Fibroblast of skin of left quadriceps (primary cell): ENCODE measurements at places on chromosomes 3 and 15.

DNA sequence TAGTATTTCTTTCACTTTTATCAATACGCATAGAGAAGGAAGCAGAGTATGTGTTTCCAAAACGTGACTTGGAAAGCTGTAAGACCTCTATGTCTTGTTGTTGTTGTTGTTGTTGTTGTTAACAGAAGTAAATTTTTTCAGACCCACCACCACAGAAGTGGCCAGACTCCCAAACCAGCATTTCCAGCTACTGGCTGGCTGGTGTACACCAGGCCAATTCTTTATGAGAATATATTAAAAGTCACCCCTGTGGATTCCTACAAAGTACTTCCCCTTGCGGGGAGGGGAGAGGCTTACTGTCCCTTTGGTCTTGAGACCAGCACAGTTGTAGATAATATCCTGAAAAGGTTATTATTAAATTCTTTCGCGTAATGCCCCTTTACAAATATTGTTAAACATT lies 1.6 kb upstream of the FOXP1 start:
- DNase-seq = no peak

DNA sequence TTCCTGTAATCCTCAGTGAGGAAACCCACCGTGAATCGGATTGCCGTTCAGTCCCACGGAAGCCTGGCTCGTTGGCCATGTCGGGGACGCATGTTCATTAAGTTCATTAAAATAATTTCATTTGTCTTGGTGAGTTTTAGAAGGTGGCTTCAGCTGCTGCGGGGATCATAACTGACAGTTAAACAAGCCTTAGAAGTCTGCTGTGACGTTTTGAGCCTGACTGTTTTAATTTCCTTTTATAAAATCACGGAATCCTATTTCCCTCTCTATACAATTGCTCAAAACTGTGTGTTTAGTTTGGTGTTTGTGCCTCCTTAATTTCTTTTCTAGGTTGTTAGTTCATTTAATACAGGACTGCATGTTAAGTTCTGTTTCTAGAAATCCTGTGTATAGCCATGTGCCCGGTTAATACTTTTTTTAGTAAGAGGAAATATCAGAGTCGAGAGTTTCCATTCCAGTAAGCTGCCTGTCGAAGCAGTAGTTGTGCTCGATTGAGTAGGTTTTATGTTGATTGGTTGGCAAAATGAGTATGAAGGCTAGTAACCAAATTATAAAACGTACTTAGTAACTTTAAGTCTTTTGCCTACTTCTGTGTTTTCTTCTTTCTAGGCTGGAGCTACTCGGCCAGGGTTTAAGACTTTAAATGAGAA lies 705 bp downstream of the NIPA2 start:
- no peak for DNase-seq

GRCh38 chr3:43997788-43998369 lies 243.8 kb upstream of the TOPAZ1 start:
- DNase-seq = no peak

DNA sequence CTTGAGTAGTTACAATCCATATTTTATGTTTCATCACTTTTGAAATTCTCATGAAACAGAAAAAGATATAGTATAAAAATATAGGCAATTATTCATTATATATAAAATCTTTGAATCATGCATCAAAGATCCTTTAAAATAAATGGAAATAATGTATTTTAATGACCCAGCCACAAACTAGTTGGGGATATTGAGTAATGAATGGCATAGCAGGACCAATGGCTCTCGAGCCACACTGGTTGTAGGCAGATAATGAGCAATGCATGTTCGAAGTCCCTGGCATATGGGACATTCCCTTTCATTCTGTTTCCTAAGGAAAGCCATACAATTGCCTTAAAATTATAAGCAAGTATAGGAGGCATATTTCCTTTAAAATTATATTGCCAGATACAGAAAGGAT lies 107.4 kb upstream of the IL12A start:
- no peak for DNase-seq

GRCh38 chr3:127196466-127197299 lies 3.8 kb downstream of the PRR23E start:
- no peak for DNase-seq

- DNase-seq = no peak
Measured at GRCh38 chr3:12195231-12195630, 36.5 kb upstream of the TIMP4 start.

DNA sequence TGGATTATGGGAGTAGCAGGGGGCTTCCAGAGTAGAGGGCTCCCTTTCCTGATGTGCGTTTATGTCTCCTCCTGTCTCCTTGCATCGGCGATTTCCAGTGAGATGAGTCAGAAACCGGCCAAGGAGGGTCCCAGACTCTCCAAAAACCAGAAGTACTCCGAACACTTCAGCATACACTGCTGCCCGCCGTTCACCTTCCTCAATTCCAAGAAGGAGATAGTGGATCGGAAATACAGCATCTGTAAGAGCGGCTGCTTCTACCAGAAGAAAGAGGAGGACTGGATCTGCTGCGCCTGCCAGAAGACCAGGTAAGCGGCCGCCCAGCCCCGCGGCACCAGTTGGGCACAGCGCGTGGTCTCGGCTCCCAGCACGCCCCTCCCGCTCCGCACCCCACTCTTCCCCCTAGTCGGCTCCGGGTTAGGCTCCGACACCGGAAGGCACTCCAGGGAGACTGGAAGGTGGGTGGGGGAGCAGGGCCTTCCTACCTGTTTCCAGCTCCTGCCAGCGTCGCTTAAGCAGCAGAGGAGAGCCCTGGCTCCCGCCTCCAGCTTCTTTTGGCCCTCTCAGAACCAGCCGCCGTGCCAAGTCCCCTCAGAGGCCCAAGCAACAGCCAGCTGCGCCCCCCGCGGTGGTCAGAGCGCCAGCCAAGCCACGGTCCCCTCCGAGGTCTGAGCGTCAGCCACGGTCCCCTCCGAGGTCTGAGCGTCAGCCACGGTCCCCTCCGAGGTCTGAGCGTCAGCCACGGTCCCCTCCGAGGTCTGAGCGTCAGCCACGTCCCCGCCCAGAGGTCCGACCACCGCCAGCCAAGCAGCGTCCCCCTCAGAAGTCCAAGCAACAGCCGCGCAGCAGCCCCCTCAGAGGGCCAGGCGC lies 34.7 kb downstream of the MOBP start:
- DNase-seq = no peak

- peak; percentile 25 for DNase-seq
Measured at GRCh38 chr3:13452490-13453335, 27.4 kb upstream of the HDAC11 start.

- no peak for DNase-seq
Measured at GRCh38 chr3:113516115-113516505, 1.2 kb upstream of the SPICE1 start.

DNA sequence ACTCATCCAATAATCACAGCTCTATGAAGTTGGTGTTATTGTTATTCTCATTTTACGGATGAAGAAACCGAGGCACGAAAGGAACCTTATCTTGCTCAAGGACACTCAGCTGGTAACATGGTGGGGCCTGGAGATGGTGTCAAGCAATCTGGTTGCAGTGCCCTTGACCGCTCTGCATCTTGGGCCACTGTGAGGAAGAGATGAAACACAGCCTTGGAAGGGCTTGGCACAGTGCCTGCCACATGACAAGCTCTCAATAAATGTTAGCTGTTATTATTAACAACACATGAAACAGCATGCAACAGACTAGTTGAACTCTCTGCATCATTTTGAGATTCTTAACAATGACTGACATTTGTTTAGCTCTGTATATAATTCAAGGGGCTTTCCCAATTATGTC lies 10.1 kb upstream of the ITGA11 start:
- no peak for DNase-seq

GRCh38 chr15:57537072-57537471 lies 54.6 kb upstream of the MYZAP start:
- no peak for DNase-seq

DNA sequence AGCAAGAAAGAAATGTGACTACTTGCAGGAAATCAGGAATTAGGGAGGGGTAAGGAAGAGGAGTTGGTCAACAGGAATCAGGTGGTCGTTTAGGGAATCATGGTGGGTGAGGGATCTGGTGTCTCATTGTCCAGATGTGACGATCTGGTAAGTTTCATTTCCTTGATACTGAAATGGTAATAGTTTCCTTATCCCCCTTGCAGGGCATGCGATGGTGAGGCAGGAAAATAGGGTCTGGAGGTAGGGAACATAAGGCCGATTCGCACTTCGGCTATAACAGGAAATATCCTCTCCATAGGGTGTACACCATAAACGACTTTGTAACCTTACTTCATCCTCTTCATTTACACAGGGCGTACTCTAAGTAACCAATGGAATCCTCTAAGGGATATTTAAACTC lies 574 bp upstream of the LRRC34 start:
- no peak for DNase-seq
